ENCODE measurements at places on chromosomes 2 and 18. TPM values are rescaled to one million over a fixed set of nuclear protein-coding genes. Genes with fewer than 3 reads are reported as not detected.

- H3K27ac ChIP-seq = no peak overlapping the region
- H3K27me3 ChIP-seq = no peaks in the 10 kb centered on the region
- H3K4me1 ChIP-seq = no peaks in the 10 kb centered on the region
Observed at GRCh38 chr18:8944871-8945245, 157.6 kb upstream of the NDUFV2 start.

- no peak overlapping the region for H3K27ac ChIP-seq
- H3K4me3 ChIP-seq = no peak overlapping the region
- H3K27me3 ChIP-seq = no peaks in the 10 kb centered on the region
- H3K4me1 ChIP-seq = no peaks in the 10 kb centered on the region
- DNase-seq = no peak
- H3K36me3 ChIP-seq = no peaks in the 10 kb centered on the region
Observed at GRCh38 chr18:32698153-32698552, 74.7 kb downstream of the KLHL14 start.

DNA sequence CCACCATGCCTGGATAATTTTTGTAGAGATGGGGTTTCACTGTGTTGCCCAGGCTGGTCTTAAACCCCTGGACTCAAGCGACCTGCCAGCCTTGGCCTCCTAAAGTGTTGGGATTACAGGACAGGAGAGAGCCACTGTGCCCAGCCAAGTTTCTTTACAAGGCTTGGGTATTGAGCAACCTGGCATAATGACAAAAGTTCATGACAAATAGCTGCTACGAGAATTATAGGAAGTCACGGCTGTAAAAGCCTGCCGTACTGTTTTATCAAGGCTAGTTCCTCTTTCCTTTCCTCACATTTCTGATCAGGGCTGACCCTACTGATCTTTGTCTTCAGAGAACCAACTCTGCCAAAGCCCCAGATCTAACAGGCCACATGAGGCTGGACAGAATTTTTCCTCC, 490.4 kb upstream of the SPRED2 start:
- no peak for DNase-seq
- H3K27me3 ChIP-seq = no peaks in the 10 kb centered on the region
- no peak overlapping the region for H3K27ac ChIP-seq
- no peaks in the 10 kb centered on the region for H3K36me3 ChIP-seq
- no peaks in the 10 kb centered on the region for H3K4me1 ChIP-seq

DNA sequence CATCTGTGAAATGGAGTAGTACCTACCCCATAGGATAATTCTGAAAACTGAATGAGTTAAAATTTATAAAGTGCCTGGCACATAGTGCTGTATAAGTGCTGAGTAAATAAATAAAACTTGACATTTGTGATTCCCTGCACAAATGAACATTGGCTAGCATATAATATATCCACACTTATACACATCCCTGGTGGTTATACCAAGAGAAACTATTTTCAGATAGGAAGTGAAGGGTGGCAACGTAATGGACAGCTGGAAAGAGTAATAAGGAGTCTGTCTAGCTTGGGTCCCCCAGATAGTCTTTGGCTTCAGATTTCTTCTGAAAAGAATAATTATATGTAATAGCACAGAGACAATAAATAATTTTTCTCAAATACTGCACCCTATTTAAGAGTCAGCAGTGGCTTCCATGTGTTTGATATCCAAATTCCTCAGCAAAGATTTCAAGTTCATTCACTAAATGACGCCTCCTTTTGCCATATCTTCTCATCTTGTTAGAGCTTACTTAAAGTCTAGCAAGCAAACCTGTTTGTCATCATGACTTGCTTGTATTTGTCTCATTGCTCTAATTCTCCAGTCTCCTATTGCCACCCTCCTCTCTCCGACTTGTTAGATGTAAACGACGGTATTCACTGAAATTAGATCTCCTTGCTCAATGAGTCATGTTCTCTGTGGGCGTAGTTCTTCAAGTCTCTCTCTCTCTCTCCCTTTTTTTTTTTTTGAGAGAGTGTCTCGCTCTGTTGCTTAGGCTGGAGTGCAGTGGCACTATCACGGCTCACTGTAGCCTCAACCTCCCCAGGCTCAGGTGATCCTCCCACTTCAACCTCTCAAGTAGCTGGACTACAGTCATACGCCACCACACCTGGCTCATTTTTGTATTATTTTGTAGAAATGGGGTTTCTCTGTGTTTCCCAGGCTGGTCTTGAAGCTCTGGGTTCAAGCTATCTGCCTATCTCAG, 8.7 kb upstream of the ADGRF3 start:
- no peak overlapping the region for H3K27ac ChIP-seq
- peaks cover under 1% of the 10 kb centered on the region for H3K4me1 ChIP-seq
- DNase-seq = no peak
- H3K4me3 ChIP-seq = no peak overlapping the region

DNA sequence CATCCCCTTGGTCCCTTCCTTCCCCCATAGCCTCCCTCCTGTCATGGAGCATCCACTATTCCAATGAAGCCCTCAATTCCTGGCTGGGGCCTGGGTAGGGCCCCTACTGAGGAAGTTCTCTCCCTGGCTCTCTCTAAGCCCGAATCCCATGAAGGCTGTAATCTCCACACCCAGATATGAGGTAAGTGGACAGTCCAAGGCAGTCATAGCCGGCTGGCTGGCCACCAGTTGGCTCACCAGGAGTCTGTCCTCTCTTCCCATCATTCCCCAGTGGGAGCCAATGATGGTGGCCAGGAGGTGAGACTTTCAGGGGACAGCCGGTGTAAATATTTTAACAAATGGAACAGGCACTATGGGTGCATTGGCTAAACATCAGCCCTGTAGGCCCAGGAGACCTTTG, 6.8 kb upstream of the TAF1B start:
- no peak for DNase-seq
- H3K4me1 ChIP-seq = no peaks in the 10 kb centered on the region
- H3K27me3 ChIP-seq = no peaks in the 10 kb centered on the region

DNA sequence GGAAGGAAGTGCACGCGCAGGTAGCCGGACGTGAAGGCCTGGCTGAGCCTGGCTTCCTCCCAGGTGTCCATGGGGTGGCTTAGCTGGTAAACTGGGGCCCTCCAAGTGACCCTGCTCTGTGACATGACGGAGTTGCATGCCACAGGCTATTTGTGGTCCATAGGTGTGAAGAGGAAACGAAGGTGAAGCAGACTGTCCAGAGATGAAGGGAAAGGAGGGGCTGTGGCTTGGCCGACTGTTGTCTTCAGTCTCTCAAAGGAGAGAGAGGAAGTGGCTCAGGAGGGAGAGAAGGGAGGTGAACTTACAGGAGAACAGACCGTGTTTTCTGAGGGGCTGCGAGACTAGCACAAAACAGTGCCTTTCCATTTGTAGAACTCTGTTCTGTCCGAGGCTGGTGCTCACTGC, 19.3 kb downstream of the INPP5D start:
- H3K27ac ChIP-seq = peak overlapping the region; percentile 73
- peaks cover 93% of the 10 kb centered on the region for H3K4me1 ChIP-seq
- peaks cover 21% of the 10 kb centered on the region for H3K36me3 ChIP-seq
- H3K4me3 ChIP-seq = peak overlapping the region; percentile 26

GRCh38 chr2:111122631-111123421, 2.1 kb downstream of the BCL2L11 start:
- no peak overlapping the region for H3K27ac ChIP-seq
- peaks cover 25% of the 10 kb centered on the region for H3K27me3 ChIP-seq
- H3K4me1 ChIP-seq = peaks cover 53% of the 10 kb centered on the region
- no peak for DNase-seq
- H3K36me3 ChIP-seq = peaks cover 24% of the 10 kb centered on the region

DNA sequence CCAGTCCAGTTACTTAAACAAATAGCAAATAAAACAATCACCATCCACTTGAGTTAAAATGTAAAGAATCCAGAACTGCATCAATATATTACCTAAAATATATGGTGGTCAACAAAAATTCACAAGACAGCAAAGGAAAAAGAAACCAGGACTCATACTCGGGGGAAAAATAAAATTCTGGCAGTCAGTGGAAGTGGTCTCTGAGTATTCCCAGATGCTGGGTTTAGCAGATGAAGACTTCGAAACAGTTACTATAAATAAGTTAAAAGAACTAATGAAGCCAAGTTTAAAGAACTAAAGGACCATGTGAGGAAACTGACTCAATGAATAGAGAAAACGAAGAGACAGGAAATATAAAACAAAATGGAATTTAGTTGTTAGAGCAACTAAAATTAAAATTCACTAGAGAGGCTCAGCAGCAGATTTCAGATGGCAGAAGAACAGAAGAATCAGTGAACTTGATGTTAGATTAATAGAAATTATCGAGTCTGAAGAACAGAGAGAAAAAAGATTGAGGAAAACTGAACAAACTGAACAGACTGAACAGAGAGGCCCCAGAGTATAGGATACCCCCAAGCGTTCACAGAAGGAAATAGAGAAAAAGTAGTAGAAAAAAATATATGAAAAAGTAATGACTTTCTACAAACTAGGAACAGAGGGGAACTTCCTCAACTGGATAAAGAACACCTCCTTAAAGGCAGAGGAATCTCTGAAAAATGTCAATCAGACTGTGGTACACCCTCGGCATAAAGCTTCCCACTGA, 27.9 kb downstream of the MGAT4A start:
- no peak overlapping the region for H3K4me3 ChIP-seq
- H3K27me3 ChIP-seq = no peaks in the 10 kb centered on the region
- no peak for DNase-seq
- H3K4me1 ChIP-seq = peaks cover 72% of the 10 kb centered on the region

DNA sequence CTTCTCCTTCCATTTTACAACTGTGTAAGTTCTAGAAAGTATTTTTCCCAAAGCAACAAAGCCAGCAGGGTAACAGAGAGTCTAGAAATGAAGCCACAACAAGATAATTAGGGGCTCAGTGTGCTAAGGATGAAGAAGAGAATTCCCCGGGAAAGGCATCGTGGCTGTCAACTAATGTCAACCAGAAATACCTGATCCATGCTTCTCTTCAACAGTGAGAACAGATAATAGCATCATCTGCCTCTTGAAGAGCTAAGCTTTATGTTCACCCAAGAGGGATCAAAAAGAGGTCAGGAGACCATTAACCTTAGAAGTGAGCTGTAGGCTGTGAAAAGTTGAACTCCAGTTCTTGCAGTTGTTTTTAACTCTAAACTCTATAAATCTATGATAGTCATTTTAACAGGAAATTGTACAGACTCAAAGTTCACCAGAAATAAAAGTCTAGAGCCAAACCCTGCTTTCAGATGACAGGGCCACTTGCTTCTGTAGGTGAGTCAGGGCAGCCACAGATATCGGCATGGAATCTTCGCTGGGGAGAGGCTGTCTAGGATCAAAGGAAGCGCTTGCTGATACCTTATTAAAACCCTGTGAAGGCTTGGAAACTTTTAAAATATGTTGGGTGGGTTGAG, 540.7 kb upstream of the ID2 start:
- H3K4me1 ChIP-seq = no peaks in the 10 kb centered on the region
- no peaks in the 10 kb centered on the region for H3K36me3 ChIP-seq
- H3K4me3 ChIP-seq = no peak overlapping the region
- no peak for DNase-seq
- no peak overlapping the region for H3K27ac ChIP-seq
- no peaks in the 10 kb centered on the region for H3K27me3 ChIP-seq

- H3K27ac ChIP-seq = no peak overlapping the region
- no peaks in the 10 kb centered on the region for H3K36me3 ChIP-seq
- no peaks in the 10 kb centered on the region for H3K4me1 ChIP-seq
Observed at GRCh38 chr2:19774805-19775176, 127.0 kb downstream of the TTC32 start.

- H3K4me3 ChIP-seq = no peak overlapping the region
- no peaks in the 10 kb centered on the region for H3K36me3 ChIP-seq
- no peak overlapping the region for H3K27ac ChIP-seq
- no peak for DNase-seq
Observed at GRCh38 chr2:2703172-2703571, 372.1 kb upstream of the MYT1L start.

GRCh38 chr2:15643791-15644585, 52.3 kb downstream of the DDX1 start:
- no peaks in the 10 kb centered on the region for H3K4me1 ChIP-seq
- H3K27ac ChIP-seq = no peak overlapping the region
- no peak for DNase-seq
- no peak overlapping the region for H3K4me3 ChIP-seq
- H3K27me3 ChIP-seq = no peaks in the 10 kb centered on the region

DNA sequence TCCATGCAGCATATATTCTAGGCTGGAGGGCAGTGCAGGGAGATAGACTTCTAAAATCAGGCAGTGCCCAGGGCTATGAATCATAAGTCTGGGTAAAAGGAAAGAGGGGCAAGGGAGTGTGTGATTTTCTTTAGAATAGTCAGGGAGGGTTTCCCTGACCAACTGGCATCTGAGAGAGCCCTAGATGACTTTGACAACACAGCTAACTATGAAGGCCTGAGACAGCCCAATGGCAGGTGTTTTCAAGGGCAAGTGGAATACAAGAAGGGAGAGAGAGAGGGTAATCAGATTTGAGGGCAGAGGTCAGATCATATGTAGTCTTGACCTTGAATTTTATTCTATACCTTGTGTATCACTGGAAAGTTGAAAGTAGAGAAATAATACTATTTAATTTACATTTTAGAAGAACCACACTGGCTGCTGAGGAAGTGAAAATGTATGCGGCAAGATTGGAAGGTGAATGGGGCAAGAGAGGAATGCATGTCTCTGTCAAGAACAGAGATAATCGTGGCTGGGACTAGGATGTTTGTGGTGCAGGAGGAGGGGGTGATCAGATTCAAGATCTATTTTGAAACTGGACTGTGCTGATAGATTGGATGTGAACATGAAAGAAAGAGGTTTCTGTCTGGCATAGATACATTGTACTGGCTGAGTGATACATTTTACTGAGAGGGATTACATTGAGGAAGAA, 1.9 kb upstream of the ITGB6 start:
- no peaks in the 10 kb centered on the region for H3K36me3 ChIP-seq
- H3K4me3 ChIP-seq = no peak overlapping the region
- DNase-seq = no peak
- no peaks in the 10 kb centered on the region for H3K4me1 ChIP-seq
- no peaks in the 10 kb centered on the region for H3K27me3 ChIP-seq

DNA sequence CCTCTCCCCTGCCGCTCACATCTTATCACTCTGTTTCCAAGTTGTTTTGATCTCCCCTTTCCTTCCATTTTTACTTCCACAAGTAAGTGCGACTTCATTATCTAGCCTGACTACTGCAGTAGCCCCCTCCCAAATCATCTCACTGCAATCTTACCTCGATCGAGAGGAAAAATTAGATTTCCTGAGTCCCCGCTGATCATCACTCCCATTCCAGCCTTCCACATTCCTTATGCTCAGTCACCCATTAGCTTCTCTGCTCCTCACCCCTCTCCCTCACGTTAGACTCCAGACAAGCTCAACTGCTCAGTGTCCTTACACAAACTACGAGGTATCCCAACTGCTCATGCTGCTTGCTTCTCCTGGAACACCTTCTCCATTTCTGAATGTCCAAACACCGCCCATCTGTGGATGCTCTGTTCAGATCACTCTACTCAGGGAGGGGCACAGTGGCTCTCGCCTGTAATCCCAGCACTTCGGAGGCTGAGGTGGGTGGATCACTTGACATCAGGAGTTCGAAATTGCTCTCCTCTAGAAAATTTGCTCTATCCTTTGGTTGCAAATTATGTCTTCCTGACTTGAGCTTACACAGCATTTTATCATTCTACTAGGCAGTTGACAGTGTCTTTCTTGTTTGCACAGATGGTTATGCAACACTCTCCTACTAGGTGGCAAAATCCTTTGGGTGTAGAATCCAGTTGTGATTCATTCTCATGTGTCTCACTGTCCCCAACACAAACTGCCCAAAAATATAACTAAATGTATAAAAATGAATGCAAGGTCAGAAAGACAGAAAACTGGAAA, 96.5 kb downstream of the INO80D start:
- no peak overlapping the region for H3K27ac ChIP-seq
- no peak overlapping the region for H3K4me3 ChIP-seq
- H3K36me3 ChIP-seq = peaks cover 9% of the 10 kb centered on the region

GRCh38 chr18:55186588-55186987, 227.3 kb upstream of the CCDC68 start:
- H3K27me3 ChIP-seq = no peaks in the 10 kb centered on the region
- H3K36me3 ChIP-seq = no peaks in the 10 kb centered on the region
- no peak overlapping the region for H3K27ac ChIP-seq

Gene SERPINB3
- not detected for total RNA-seq

Gene CTLA4
- total RNA-seq = 52.0 TPM

Gene PDE1A
- total RNA-seq = not detected

Gene TGFA
- 0.47 TPM for total RNA-seq

Gene SLC4A5
- total RNA-seq = 10.4 TPM

Gene KCNF1
- total RNA-seq = not detected

All from CD4-positive, alpha-beta T cell (primary cell).